Upper lobe of left lung (tissue), 6 donors: ENCODE measurements at places on chromosomes 6 and 20. TPM values are rescaled to one million over a fixed set of nuclear protein-coding genes. Genes with fewer than 3 reads are reported as not detected.

GRCh38 chr20:12074111-12074655 lies 156.5 kb downstream of the BTBD3 start:
- DNase-seq, result no peak

DNA sequence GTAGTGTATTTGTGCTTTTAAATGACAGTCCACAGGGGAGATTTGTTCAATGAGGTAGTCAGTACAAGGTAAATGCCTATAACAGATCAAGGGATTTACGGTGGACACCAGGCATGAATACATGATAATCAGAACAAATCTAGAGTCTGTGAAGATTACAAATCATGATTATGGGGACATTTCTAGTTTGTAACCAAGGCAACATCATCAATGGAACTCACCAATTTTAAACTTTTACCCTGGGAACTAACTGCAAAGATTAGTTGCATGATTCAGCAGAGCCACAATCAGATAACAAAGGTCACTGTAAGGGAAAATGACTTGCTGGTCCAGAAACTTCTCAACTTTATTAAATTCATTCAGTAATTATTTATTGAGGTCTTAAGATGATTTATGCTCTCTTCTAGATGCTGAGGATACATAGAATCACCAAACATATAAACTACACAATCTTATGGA lies at the start of gene CRISP1:
Gene CRISP1 (minus strand): TSS at position 51 of the 459 bp plus-strand sequence. CDS start 9,135 bp downstream, outside the sequence.
- DNase-seq, result no peak

Gene KCNQ2
- not detected for total RNA-seq

- no peak for DNase-seq
Observed at GRCh38 chr20:56212091-56212490, 36.4 kb upstream of the MC3R start.

DNA sequence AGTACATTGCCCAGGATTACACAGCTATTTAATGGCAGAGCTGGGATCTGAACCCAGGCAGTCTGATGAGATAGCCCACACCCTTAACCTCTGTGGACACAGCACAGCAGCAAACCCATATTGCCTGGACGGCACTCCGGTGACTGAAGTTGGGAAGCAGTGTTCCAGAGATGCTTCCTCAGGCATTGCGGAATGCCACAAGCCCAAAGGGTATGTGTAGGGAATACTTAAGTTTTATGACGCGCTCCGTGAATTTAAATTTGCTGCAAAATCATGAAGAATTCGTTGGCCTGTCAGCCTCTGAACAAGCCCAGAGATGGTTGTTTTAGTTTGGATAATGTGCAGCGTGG lies 46.4 kb downstream of the PSMG4 start:
- DNase-seq, result no peak

GRCh38 chr20:5833309-5833941 lies 83.2 kb downstream of the SHLD1 start:
- no peak for DNase-seq

- DNase-seq, result no peak
Observed at GRCh38 chr6:74912234-74912633, 293.6 kb downstream of the COL12A1 start.

Gene SPATA2
- 9.4 TPM for total RNA-seq

Gene STX7
- 86.6 TPM for total RNA-seq
